ENCODE measurements at places on chromosomes 16 and 17. TPM values are rescaled to one million over a fixed set of nuclear protein-coding genes. Genes with fewer than 3 reads are reported as not detected.

Gene CFAP119
- total RNA-seq = 6.9 TPM

Gene SMIM36
- total RNA-seq = not detected

Gene MYH10
- total RNA-seq = 257 TPM

Gene CALB2
- total RNA-seq = 4.1 TPM

Gene SLX1A
- 38.4 TPM for total RNA-seq

Gene P4HB
- total RNA-seq = 535 TPM

Gene HOXB9
- total RNA-seq = not detected

Gene CCL22
- total RNA-seq = not detected

Gene SLC12A3
- total RNA-seq = not detected

Gene RNF227
- 1.6 TPM for total RNA-seq

Gene GALR2
- not detected for total RNA-seq

Gene LRRC46
- total RNA-seq = 0.82 TPM

Gene CMTM1
- 3.3 TPM for total RNA-seq

Gene TMEM100
- 0.78 TPM for total RNA-seq

Gene DPEP3
- total RNA-seq = 3.2 TPM

Gene SRCIN1
- total RNA-seq = 10.8 TPM
